CD8-positive, alpha-beta T cell (primary cell): ENCODE measurements at places on chromosomes 1 and 21.

DNA sequence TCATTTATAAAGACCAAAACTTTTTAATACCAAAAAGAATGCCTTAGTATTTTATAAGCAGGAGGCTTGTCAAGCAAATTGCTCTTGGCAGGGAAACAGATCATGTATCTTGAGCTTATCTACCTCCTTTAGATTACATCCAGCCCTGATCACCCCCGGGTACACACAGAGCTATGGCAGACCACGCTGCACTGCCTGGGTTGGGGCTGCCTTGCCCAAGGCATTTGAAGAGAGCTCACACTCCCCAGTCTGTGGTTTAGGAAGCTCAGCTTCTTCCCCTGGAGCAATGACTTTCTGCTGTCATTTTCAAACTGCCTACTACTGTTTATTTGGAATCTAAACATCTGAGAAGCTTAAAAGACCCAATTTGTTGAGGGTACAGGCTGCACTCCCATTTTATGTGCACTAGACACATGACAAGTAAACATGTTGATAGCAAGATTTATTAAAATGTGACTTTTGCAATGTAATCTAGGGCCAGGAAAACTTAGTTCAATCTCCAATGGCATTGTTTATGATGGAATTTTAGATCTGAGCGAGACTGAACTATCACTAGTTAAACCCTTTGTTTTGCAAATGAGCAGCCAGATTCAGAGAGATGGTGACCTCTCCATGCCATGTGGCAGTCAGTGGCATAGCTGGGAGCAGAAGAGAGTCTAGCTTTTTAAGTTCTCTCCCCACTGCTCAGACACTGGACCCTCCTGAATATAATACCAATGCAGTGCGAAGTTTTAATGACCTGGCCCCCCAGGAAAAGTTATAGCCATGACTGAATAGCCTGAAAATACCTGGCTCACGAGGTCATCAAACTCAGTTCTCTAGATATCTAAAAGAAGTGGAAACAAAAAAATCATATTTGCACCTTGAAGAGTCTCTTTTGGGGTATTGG lies 214.9 kb downstream of the HLX start:
- no peak for DNase-seq

DNA sequence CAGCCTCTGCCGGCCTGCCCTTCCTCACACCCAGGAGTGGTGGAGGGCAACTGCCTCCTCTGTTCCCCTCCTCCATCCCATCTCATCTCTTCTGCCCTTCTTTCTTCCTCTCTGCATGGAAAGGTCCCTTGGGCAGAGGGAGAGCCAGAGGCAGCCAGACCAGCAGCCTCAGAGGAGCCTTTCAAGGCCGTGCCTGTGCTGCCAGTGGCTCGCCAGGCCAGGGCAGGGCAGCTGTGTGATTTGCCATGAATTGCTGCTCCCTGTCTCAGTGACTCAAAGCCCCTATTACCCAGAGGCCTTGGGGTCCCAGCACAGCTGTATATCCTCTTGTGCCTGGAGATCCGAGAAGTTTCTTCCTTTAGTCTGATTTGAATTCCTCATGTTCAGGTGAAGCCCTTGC lies 21.9 kb downstream of the TMCC2 start:
- DNase-seq, result no peak

DNA sequence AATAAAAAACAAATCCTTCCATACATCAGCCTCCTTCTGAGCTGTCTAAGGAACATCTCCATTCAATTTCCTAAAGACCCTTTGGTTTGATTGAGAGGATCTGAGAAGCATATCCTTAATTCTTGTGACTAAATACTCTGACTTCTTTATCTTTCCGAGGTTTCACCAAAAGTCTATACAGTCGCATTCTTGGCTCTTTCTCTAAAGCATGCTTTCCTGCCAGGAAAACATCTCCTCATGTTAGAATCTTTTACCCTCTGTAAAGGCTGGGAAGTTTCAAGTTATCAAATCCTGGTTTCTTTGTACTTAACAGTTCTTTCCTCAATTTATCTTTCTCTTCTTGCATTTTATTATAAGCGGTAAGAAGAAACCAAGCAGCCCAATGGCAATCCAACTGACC lies 630.4 kb downstream of the PTPRC start:
- no peak for DNase-seq

DNA sequence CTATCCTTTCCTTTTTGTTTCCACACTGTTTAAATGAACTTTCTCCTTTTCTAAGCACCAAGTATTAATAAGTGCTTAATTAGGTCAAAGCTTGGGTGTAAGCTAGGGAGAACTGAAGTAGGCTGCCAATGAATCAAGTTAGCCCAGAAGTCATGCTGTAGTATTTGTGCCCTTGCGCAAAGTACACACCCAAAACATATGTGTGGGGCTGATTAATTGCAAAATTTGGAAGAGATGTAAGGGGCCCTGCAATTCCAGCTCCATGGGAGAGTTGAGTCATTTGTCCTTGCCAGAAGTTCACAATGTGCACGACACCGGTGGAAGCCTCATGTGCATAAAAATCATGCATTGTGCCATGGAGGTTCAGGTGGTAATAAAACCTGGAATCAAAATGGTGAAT lies 18.6 kb upstream of the NTNG1 start:
- no peak for DNase-seq

DNA sequence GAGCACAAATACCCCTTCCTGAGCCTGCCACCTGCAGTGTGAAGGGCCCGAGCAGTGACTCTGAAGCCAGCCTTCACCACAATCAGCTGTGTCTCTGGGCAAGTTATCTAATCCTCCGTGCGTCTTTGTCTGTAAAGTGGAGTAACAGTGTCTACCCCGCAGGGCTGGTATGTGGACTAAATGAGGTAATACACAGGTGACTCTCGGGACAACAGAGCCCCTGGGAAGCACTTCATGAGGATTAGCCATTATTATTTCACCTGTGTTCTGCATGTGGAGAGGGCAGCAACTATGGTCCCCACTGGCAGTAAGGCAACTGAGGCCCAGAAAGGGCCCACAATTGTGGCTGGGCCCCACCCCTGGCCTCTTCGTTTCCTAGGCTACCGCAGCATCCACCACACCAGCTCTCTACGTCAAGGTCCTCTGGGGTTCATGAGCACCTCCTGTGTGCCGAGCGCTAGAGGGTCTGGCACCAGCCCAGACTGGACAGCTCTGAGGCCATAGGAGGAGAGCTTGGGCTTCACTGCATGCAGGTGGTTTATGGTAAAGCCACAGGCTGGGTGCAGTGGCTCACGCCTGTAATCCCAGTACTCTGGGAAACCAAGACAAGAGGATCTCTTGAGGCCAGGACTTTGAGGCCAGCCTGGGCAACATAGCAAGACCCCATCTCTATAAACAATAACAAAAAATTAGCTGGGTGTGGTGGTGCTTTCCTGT lies 41.3 kb upstream of the LRP8 start:
- no peak for DNase-seq

- no peak for DNase-seq
Observed at GRCh38 chr1:246462986-246463385, 44.1 kb downstream of the SMYD3 start.
